ENCODE measurements at places on chromosomes 4 and X. TPM values are rescaled to one million over a fixed set of nuclear protein-coding genes. Genes with fewer than 3 reads are reported as not detected.

GRCh38 chr4:22496165-22496813, 19.6 kb downstream of the ADGRA3 start:
- no peak overlapping the region for H3K27ac ChIP-seq
- DNase-seq: no peak
- H3K27me3 ChIP-seq: no peaks in the 10 kb centered on the region

GRCh38 chr4:150234246-150234645, 156.0 kb downstream of the DCLK2 start:
- no peaks in the 10 kb centered on the region for H3K4me1 ChIP-seq
- no peaks in the 10 kb centered on the region for H3K27me3 ChIP-seq
- H3K27ac ChIP-seq: no peak overlapping the region
- H3K4me3 ChIP-seq: no peak overlapping the region

DNA sequence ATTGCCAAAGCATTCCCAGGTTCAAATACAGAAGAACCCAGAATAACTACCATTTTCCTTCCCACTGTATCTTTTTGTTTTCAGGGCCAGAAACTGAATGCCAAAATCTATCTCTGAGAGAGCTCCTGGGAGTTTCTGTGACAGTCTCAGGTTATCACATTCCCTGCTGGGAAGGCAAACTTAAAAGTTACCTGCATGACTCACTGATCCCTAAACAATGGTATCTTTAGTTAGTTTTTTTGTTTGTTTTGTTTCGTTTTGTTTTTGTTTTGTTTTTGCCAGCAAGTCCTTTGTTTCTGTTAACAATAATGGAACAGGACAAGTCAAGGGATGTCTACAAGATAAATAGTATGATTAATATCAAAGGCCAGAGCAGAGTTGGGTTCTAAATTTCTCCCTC, 34.3 kb downstream of the PAPSS1 start:
- H3K27ac ChIP-seq: no peak overlapping the region
- no peaks in the 10 kb centered on the region for H3K4me1 ChIP-seq
- H3K4me3 ChIP-seq: no peak overlapping the region

GRCh38 chrX:135416546-135416945, 5.2 kb upstream of the SMIM10L2A start:
- H3K27me3 ChIP-seq: no peaks in the 10 kb centered on the region
- H3K4me3 ChIP-seq: no peak overlapping the region

DNA sequence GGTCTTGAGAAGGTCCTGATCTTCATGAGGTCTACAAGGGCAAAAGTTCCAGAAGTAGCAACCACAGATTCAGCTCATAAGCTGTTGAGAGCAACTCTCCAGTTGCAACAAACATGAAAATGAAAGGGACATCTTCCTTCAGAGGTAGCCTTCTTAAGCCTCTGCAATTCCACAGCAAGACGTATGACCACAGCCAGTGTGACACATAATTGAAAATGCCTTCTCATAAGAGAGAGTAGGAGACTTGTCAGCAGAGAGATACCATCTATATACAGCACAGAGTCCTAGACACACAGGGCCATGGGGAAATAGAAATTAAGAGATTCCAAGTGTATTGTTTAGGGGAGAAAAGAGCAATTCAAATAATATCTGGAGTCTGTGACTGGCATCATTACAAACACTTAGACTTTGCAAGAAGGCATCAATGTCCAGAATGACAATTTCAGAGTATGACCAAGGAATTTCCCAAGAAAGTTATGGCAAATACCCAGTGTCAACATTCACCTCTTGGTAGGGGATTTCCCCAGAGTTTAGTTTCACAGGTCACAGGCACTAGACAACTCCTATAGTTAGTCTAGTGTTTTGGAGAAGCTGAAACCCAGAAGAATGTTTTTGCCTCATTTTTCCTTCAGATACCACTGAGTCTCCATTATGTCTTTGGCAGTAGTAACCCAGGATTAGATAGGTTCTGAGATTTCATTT, 340.3 kb downstream of the ZNF674 start:
- H3K4me3 ChIP-seq: no peak overlapping the region
- H3K27ac ChIP-seq: no peak overlapping the region
- no peaks in the 10 kb centered on the region for H3K4me1 ChIP-seq
- no peak for DNase-seq
- H3K27me3 ChIP-seq: no peaks in the 10 kb centered on the region

GRCh38 chrX:121886557-121886956, 839.1 kb downstream of the GLUD2 start:
- H3K27ac ChIP-seq: no peak overlapping the region
- no peaks in the 10 kb centered on the region for H3K36me3 ChIP-seq
- H3K4me3 ChIP-seq: no peak overlapping the region

GRCh38 chr4:14856062-14856933, 146.0 kb upstream of the CPEB2 start:
- H3K27me3 ChIP-seq: no peaks in the 10 kb centered on the region
- H3K4me3 ChIP-seq: no peak overlapping the region
- H3K4me1 ChIP-seq: no peaks in the 10 kb centered on the region
- no peak overlapping the region for H3K27ac ChIP-seq

DNA sequence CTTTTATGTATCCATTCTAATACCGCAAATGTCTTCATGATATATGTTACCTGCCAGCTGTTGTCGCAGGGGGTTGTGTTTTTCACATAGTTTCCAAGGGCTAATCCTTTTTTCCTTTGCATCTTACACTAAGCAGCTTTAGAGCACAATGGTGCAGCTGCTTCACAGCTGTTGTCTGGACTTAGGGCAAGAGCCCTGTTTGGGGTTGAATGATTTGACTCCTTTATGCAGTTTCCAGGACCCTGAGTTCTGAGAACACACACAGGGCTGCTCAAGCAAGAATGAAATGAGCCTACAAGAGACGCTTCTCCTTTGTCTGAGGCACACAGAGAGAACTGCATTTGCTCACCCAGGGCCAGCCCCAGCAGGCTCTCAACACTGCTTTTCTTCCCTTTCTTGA, 20.2 kb downstream of the CCNG2 start:
- peaks cover 5% of the 10 kb centered on the region for H3K27me3 ChIP-seq
- H3K4me3 ChIP-seq: no peak overlapping the region
- H3K27ac ChIP-seq: no peak overlapping the region
- no peaks in the 10 kb centered on the region for H3K36me3 ChIP-seq

DNA sequence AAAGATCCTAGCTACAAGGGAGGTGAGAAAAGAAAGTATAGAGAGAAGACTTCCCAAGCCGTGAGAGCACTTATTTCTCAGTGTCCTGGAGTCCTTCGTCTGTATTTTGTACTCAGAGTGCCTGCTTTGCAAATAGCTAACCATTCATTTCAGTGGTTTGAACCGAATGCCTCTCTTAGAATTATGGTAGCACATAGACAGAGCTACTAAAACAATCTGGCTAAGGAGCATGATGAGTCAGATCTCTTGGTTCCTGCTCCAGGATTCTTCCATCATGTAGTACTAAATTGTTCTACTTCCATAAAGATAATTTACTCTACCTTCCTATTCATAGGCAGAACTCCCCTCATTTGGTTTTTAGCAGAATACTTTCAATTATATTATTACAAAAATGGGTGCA, 946.6 kb downstream of the STIM2 start:
- DNase-seq: no peak
- H3K4me1 ChIP-seq: no peaks in the 10 kb centered on the region
- H3K27me3 ChIP-seq: no peaks in the 10 kb centered on the region

DNA sequence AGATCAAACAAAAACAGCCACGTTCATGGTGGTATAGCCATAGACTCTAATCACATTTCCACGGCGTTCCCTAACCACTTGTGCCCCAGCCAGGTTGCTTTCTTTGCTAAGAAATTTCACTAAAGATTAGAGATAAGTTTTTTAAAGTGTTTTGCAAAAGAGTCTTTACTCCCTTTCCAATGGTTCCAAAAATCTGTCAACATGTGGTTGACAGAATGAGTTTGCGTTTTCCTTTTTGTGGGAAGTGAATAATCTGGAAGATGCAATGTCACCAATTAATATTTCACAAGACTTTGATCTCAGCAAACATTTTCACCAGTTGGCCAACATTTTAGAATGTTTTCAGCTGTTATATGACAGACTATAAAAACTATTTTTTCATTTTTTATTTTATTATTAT, 35.3 kb downstream of the CXCL1 start:
- H3K4me1 ChIP-seq: no peaks in the 10 kb centered on the region
- no peaks in the 10 kb centered on the region for H3K27me3 ChIP-seq
- DNase-seq: no peak
- H3K4me3 ChIP-seq: no peak overlapping the region
- no peaks in the 10 kb centered on the region for H3K36me3 ChIP-seq
- H3K27ac ChIP-seq: no peak overlapping the region

DNA sequence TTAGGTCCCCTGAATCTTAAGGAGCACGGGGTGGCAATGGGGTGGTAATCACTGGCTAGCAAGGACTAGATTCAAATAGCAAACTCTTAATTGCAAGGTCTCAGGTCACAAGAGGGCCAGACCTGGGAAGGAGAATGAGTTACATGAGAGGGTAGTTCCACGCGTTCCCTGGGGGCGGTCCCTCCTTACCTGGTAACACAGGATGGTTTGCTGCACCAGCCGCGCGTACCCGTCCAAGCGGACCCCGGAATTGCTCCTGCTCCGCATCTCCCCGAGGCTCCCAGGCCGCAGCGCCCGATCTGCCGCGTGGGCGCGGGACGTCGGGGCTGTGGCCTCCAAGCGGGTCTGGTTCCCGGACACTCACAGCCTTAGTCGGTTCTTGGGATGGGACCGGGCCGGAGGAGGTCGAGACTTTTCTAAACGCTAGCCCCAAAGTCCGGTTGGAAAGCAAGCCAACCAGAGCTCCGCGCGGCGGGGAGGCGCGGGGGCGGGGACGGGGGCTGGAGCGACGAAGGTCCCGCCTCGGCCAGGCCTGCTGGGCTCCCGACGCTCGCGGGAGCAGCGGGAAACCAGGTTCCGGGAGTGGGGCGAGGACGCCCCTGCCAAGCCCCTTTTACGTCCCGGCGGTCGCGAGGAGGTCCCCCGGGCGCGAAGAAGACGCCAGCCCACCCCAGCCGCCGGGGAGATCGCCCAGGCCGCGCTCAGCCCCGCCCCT, at the start of gene PHKA2:
Gene PHKA2, minus strand, starts transcription at position 449 of the 715 bp plus-strand sequence. Its CDS starts 182 bp downstream, at position 267.
- H3K27me3 ChIP-seq: no peaks in the 10 kb centered on the region
- peak within 1 kb of the TSS; percentile 67 for H3K4me3 ChIP-seq
- no peaks in the 10 kb centered on the region for H3K4me1 ChIP-seq

DNA sequence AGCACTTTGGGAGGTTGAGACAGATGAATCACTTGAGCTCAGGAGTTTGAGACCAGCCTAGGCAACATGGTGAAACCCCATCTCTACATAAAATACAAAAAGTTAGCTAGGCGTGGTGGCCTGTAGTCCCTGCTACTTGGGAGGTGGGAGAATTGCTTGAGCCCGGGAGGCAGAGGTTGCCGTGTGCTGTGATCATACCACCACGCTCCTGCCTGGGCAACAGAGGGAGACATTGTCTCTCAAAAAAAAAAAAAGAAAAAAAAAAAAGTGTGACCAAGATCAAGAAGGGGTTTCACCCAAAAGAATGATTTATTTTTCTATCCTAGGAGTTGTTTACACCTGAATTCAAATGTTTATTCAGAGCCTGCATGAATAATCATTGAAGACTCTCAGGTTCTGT, 572.4 kb upstream of the GALNT7 start:
- H3K36me3 ChIP-seq: no peaks in the 10 kb centered on the region
- H3K27me3 ChIP-seq: no peaks in the 10 kb centered on the region
- no peaks in the 10 kb centered on the region for H3K4me1 ChIP-seq
- H3K27ac ChIP-seq: no peak overlapping the region

Gene PRR32
- total RNA-seq: not detected

Gene FAT4
- total RNA-seq: 0.06 TPM

Gene TCEAL9
- total RNA-seq: not detected

Gene GPRASP1
- 32.6 TPM for total RNA-seq

Gene ZNF185
- total RNA-seq: 1.9 TPM

Gene VCX
- total RNA-seq: not detected

Gene UXT
- 186 TPM for total RNA-seq
